ENCODE measurements at places on chromosomes 11 and 22.

- DNase-seq: no peak
These were observed 607.9 kb downstream of the BUD13 start for GRCh38 chr11:116164843-116165242.

- DNase-seq: no peak
These were observed 14.6 kb downstream of the CABP7 start for GRCh38 chr22:29734406-29734805.

DNA sequence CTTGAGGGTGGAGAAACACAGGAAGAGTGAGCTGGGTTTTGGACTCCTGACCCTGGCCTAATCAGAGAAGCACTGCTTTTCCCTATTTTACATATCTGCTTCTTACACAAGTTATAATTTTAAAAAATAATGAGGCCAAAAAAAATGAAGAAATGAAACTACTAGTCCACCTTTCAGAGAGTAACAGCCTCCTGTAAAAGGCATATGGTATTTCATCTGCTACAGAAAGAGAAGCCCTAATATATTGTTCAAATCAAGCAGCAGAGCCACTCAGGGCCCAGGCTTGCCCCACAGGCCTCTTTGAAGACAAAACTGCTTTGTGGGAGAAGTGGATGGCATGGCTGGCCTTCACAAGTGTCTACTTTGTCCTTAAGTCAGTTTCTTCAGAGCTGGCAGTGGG is 10.0 kb downstream of the DIXDC1 start:
- no peak for DNase-seq

- no peak for DNase-seq
These were observed 61.1 kb upstream of the CD44 start for GRCh38 chr11:35077709-35078469.

GRCh38 chr11:103395612-103396011 is 286.4 kb downstream of the DYNC2H1 start:
- no peak for DNase-seq

GRCh38 chr11:60757231-60757800 is 649 bp downstream of the MS4A15 start:
- no peak for DNase-seq

DNA sequence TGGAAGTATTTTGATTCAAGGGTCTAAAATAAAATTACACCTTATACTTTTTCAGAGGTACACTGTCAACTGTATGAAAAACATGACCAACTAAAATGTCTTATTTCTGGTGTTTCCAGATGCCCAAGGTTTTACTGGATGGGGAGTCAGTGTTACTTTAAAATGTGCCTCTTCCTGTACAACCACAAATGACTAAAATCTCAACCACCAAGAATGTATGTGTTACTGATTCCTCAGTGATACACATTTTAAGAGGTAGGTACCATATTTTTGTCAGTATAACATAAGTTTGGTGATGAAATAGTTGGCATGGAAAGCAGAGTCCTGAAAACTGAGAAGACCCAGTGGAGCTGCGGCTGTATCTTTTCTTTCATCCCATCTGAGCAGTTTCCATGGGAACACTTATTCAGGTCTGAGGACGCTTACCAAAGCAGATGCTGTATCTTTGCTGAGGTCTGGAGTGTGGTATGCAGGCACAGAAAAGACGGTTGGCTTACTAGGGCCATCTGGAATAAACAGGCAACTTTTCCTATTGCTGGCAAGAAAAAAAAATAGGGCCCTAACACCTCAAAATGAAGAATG is 21.2 kb upstream of the TP53AIP1 start:
- DNase-seq: no peak

DNA sequence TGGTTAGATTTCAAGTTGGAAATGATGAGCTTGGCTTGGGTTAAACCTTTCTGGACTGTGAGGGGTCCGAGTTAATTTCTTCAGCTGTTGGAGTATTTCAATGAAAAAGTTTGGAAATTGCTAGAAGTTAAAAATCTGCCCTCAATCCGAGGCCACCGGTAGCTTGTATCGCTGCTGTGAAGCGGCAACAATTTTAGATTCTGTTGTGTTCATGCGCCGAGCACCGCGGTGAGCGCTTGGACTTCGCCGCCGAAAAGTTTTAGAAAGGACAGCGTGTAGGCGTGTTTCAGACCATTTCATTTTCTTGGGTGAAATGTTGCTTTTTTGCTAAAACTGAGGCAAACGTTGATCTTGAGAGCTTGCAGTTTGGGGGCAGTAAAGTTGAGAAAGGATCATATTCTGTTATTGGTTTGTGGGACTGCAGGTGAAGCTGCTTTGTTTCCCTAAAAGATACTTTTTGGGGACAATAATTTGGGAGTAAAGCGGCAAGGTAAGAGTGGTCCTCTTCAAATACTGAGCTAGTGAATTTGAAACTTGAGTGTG is 928 bp downstream of the FBXO7 start:
- no peak for DNase-seq

GRCh38 chr11:104148074-104148473 is 15.9 kb downstream of the PDGFD start:
- no peak for DNase-seq

All from stimulated activated CD4-positive, alpha-beta T cell treated with anti-CD3 and anti-CD28 coated beads, Interleukin-4, amount 100 ng/mL, for 4 hours (primary cell).